Stimulated activated CD4-positive, alpha-beta T cell treated with anti-CD3 and anti-CD28 coated beads, TNF-alpha, amount 100 ng/mL, for 1 hour (primary cell): ENCODE measurements at places on chromosomes 6 and 20.

GRCh38 chr6:36660771-36661471 is 17.6 kb upstream of the CDKN1A start:
- no peak for DNase-seq

DNA sequence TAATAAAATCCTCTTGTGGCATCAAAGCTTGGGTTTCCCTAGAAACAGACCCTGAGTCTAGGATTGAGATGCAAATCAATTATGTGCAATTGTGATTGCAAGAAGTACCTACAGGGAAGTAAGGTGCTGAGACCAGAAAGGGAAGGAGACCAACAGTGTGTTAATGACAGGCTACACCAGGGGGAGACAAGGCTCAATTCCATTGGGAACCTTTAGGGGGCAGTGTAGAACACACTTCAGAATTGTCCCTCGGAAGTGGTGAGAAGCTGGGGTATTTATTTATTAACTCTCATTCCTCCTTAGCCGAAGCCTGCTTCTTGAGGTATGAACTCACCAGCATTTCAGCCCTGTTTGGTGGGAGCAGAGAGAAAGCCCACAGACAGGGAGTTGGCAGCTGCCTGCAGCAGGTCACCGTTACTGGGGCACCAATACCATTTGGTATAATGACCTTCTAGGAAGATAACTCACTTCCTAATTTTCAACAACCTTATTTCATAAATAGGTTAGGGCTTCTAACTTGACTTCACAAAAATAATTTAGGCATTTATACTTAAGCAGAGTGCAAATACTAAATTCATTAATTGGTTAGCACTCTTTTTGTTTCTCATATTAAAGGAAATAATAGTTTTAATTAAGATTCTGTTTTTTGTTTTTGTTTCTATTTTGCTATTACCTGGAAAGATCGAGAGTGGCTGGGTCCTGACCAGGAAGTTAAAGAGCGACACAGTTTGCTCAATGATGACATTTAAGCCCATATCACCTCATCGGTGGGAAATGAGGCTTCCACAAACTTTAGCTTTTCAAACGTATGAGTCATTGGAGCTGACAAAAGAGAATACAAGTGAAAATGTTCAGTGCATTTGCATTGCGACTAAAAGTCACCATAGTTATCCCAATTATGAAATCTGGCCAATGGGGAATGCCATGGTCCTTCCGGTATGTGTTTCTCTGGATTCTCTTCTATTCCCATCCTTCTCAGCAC is 94.8 kb downstream of the BTBD3 start:
- DNase-seq, result no peak

GRCh38 chr20:52035498-52035897 is 156.1 kb downstream of the ZFP64 start:
- DNase-seq, result no peak

DNA sequence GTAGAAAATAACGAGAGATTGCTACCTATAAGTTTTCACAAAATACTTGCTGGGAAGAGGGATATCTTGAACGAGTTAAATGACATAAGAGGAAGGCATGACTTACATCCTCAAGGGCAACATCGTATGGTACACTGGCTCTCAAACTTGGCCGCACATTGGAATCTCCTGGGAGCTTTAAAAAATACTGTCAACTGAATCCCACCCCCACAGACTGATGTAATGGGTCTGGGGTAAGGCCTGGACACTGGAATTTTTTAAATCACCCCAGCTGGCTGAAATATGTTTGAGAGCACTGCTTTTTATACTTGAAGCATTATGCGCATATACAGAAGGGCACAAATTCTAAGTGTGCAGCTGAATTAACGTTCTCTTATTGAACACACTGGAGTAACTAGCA is 8.0 kb upstream of the TSHZ2 start:
- no peak for DNase-seq

GRCh38 chr6:114816678-114817077 is 473.9 kb upstream of the HS3ST5 start:
- DNase-seq, result no peak

GRCh38 chr20:3014662-3015061 is 28.8 kb upstream of the GNRH2 start:
- no peak for DNase-seq

GRCh38 chr20:517221-517620 is 26.4 kb downstream of the CSNK2A1 start:
- DNase-seq, result no peak

DNA sequence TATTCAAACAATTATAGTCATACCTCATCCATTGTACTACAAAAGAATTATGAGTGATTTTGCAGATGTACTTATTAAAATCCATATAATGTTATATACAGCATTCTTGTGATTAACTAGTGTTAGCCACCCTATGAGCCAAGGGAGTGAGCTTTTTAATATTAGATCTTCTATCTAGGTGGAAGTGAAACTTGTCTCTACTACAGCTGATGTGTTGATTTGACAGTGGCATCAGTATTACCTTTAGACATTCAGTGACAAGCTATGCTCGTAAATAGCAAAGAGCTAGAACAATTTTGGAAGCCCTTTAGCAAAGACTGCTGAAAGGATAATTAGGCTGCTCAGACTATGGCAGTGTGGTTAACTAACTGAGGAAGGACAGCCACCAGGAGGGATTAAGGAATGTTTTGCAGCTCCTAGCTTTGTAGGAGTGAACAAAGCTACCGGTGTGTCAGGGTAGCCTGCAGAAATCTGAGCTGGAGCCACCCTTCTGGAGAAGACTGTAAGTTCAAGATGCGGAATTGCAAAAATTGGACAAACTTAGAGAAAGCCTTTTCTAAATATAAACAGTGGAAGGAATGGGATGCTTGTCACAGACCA is 73.7 kb downstream of the AFG1L start:
- no peak for DNase-seq

GRCh38 chr6:156773476-156773875 is 3.7 kb upstream of the ARID1B start:
- no peak for DNase-seq

GRCh38 chr20:8255945-8256632 is 124.0 kb downstream of the PLCB1 start:
- DNase-seq, result no peak

DNA sequence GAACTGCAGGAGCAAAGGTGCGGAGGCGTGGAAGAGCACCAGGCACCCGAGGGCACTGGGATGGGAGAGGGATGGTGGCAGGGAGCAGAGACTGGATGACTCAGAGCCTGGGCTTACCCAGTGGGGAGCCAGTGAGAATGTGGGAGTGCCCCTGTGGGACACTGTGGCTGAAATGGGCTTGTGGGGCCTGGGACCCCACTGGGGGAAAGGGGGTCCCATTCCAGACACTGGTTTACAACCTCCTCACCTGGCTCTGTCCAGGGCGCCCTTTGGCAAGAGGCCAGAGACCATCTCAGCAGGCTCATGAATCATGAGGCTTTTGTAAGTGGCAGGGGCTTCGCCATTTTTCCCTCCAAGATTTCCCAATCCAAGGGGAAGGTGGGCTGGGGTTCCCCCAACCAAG is 124.0 kb upstream of the MAFB start:
- no peak for DNase-seq

- DNase-seq, result no peak
These were observed 8.5 kb downstream of the HM13 start for GRCh38 chr20:31522731-31523130.

- DNase-seq, result no peak
These were observed 15.3 kb upstream of the EXOC2 start for GRCh38 chr6:708237-708598.

DNA sequence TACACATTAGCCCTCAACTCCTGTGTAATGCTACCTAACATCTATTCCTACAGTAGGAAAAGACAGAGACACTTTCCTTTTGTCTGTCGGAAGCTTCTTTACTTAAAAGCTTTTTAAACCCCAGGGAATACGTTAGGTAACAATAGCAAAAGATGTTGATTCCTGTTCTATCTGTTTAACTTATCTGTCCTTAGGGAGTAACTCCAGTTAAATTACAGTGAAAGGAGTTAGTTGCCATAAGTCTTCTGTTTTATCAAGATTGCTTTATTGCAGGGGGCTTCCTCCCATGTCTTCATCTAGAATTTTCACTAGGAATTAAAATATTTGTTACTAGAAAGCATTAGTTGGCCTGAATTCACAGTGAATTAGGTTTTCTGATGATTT is 26.2 kb downstream of the TOP1 start:
- DNase-seq, result no peak

DNA sequence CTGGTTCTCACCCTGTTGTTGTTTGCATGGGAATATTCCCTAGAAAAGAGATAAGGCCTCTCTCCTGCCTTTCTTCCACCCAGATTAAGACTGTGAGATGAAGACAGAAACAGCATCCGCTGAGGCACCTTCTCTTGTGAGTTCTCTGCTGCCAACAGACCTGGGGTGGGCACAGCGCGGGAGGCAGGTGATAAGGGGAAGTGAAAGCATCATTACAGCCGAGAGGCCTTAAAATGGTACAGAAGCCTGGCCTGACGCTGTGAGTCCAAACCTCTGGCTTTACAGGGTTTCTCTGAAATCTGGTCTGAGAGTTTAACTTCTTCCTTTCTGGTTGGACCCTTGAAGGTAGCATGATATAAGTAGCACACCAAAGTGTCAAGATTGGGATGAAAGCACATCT is 21.0 kb upstream of the IYD start:
- DNase-seq, result no peak

DNA sequence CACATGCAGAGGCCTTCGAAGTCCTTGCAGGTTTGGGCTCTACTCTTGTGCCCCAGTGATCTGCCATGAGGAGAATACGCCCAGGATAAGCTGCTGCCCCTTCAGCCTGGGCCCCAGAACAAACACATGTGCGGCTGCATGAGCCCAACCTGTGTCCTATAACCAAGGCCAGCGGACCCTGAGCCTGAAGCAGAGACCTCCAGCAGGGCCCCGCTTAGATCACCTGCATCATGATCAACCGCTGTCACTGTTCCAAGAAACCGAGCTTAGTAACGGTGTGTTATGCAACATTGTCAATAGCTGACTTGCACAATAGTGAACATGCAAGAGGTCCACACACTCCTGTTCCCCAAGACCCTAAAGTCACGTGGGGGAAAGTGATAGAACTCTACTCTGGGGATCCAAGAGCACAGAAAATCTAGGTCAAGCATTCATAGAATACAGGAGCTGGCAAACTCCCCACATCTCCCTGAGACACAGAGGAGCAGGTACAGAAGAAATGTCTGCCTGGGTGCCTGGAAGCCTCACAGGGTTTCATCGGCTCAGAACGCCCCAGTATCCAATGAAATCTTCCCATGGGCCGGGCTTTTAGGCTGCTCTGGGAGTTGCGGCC is 136.2 kb downstream of the BMP7 start:
- DNase-seq, result no peak

DNA sequence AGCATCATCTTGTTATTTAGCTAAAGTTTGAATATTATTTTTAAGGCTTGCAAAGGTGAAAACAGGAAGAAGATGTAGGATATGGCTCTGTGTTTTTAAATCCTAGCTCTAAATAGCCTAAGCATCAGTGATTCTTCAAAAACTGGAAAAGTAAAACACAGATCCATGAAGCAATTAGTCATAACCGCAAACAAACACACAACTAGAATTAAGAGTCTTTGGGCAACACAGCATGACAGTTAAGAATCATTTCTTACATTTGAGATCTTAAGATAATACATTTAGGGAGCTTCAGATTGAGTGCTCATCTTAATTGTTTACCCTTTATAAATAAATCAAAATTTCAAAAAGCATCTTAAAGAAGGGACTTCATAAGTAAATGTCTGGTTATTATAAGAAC is 115.8 kb upstream of the MAP7 start:
- DNase-seq, result no peak

DNA sequence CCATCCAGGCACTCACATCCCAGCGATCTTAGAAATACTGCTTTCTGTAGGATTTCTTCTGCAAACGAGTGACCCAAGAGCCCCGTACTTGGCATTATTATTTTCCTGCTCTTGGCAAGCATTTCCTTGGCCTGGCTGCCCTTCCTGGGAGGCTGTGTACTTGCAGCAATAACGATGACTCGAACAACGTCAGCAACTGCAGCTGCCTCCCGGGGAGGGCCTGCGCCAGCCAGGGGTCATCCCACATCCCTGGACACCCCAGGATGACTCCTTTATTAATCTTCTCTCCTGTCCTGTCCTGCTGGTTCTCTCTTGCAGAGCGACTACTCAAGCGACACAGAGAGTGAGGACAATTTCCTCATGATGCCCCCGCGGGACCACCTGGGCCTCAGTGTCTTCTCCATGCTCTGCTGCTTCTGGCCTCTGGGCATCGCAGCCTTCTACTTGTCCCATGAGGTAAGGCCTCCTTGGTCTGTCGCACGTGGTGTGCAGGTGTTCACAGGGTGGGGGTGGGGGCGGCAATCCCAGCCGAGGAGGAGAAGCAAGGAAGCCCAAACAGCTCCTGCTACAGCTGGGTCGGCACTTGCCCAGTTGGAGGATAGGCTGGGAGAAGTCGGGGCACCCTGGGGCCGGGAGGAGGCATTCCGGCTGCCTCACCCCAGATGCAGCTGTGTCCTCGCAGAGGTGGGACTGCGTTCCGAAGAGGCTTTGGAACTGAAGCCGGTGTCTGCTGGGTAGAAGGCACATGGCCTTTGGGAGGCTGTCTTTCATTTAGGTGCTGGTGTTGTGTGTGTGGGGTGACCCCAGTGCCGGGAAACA is 115.3 kb downstream of the SYNDIG1 start:
- no peak for DNase-seq

DNA sequence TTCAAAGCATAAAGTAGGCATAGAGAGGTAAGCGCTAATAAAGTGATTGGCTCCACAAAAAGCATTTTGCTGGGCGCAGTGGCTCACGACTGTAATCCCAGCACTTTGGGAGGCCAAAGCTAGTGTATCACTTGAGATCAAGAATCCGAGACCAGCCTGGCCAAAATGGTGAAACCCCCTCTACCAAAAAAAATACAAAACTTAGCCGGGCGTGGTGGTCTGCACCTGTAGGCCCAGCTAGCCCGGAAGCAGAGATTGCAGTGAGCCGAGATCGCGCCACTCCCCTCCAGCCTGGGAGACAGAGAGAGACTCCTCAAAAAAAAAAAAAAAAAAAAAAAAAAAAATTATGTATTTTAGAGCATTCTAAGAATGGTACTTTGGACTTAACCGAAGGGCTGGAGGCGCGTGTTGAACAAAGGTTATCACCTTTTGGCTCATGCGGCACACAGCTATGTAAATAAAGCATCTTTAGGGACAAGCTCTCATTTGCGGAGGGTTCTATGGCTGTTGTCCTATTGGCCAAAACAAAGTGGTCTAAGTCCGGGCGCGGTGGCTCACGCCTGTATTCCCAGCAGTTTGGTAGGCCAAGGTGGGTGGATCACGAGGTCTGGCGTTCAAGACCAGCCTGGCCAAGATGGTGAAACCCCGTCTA is 17.4 kb downstream of the HFE start:
- no peak for DNase-seq

GRCh38 chr6:11971154-11971553 is 41.0 kb upstream of the HIVEP1 start:
- no peak for DNase-seq
